ENCODE measurements at places on chromosomes 4 and X.

GRCh38 chrX:15160558-15161095, 109.3 kb downstream of the ASB9 start:
- no peak for DNase-seq

DNA sequence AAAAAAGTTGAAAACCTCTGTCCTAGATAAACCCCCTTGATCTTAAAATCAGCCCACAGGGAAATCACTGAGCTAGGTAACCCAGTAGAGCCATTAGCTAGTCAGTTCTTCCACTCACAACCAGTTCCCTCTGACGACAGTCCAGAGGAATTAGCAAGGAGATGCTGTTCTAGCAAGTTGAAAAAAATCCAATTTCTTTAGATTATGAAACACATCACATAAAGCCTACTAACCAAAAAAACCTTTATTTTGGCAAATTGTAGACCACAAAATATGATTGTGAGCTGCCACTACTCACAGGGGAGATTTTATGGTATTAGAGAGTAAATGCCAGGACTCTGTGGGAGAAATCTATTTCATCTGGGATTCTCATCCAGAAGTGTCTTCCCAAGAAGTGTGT, 22.6 kb downstream of the ADAMTS3 start:
- no peak for DNase-seq

- DNase-seq, result no peak
Measured at GRCh38 chr4:110503270-110504083, 27.5 kb downstream of the ENPEP start.

GRCh38 chr4:152257601-152258066, 278.3 kb downstream of the FBXW7 start:
- no peak for DNase-seq
